NCI-H187 treated with DMSO at 0.1 percent for 48 hours (cell line): ENCODE measurements at places on chromosomes 3 and 15.

GRCh38 chr3:94647131-94647530 lies 584.3 kb downstream of the NSUN3 start:
- DNase-seq = no peak

GRCh38 chr3:72245183-72245811 lies 460.3 kb upstream of the PROK2 start:
- no peak for DNase-seq

GRCh38 chr3:25495726-25496253 lies 67.7 kb downstream of the RARB start:
- no peak for DNase-seq

GRCh38 chr15:33671456-33671855 lies 296.8 kb upstream of the CHRM5 start:
- DNase-seq = no peak

DNA sequence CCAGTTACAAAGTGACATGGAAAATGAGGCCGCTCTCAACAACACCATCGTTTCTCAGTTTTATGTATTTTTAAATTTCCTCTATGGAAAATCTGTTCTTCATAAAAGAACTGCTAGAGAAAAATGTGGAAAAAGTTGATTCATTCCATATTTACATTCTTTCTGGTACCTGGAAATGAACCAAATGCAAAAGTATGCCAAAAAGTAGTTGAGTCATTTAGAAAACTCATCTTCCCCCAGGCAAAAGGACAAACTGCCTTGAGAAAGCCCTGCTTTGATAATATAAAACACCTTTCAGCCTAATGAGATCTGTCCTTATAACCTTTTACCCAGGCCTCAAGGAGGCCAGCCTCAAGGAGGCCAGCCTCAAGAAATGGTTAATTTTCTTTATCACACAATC lies 283.0 kb upstream of the VEPH1 start:
- DNase-seq = no peak

GRCh38 chr15:78007964-78008886 lies 69.3 kb downstream of the TBC1D2B start:
- DNase-seq = no peak

DNA sequence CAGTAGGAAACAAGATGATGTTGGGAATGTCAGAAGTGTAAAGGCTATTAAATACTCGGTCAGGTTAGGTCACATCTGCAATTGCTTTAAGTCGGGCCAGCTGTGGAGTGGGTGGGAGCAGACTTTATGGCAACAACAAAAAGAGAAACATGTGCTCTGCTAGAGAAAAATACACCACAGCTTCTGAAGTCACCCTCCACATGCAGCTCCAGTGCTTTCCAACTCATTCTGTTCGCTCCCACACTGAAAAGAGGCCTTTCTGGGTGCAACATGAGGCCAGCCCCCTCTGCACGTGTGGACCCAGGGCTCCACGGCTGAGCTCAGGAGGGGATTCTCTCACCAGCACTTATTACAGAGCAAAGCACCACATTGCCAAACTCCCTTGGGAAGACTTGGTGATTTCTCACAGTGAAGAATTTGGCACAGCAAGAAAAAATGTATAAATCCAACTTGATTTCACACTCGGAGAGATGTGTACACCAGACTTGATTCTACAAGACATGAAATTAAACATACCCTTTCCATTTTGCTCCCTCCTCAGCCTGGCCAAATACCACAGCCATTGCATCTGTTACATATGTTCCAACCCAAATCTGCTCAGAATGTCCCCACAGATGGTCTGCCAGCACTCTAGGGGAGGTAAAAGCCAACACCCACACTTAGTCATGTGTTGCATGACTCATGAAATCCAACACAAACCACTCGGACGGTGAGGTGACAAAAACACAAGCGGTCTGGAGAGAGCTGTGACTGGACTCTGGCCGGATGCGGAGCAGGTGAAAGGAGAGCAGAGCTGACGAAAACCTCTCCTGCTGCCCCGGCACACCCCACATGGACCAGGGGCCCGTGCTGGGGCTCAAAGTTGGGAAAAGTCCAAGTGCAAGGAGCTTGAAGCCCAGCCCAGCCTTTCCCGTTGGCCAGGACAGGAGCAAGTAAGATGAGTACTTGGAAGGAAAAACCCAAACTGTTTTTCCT lies 74.6 kb downstream of the ITGB5 start:
- no peak for DNase-seq

DNA sequence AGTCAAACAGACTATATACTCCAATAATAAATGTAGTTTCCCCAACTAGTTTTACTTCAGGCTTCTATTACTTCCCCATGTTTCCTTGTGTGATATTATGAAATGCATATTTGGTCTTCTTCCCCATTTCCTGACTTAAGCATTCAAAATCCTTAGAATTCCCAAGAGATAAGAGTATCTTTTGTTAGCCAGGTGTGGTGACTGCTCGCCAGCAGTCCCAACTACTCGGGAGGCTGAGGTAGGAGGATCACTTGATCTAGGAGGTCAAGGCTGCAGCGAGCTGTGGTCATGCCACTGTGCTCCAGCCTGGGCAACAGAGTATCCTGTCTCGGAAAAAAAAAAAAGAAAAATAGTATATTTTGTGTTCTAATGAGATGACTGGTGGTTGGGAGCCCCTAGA lies 72.7 kb upstream of the UBE2E2 start:
- DNase-seq = no peak
